Vagina (tissue), 2 donors: ENCODE measurements at places on chromosomes 1 and 21. TPM values are rescaled to one million over a fixed set of nuclear protein-coding genes. Genes with fewer than 3 reads are reported as not detected.

GRCh38 chr1:164579381-164579780 lies 20.4 kb downstream of the PBX1 start:
- no peak for DNase-seq

- no peak for DNase-seq
These were observed 76.5 kb downstream of the VWA5B1 start for GRCh38 chr1:20367116-20367585.

- no peak for DNase-seq
These were observed 1.9 kb downstream of the ZBTB7B start for GRCh38 chr1:155004352-155005075.

DNA sequence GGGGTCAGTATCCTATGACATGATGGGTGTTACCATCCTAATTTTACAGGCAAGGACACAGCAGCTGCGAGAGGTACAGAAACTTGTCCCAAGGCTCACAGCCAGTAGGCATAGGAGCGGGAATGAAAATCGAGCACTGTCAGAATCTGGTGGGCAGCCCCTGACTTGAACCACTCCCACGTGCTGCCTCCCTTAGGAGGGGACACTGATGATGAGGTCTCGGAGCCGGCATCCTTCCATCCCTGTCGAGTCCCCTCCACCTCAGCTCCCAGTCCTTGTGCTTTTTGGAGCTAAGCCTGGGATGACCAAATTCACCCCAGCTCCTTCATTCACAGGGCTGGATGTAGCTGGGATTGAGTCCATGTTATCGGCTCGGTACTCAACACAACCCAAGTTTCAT lies 49.0 kb downstream of the B3GALT5 start:
- no peak for DNase-seq

DNA sequence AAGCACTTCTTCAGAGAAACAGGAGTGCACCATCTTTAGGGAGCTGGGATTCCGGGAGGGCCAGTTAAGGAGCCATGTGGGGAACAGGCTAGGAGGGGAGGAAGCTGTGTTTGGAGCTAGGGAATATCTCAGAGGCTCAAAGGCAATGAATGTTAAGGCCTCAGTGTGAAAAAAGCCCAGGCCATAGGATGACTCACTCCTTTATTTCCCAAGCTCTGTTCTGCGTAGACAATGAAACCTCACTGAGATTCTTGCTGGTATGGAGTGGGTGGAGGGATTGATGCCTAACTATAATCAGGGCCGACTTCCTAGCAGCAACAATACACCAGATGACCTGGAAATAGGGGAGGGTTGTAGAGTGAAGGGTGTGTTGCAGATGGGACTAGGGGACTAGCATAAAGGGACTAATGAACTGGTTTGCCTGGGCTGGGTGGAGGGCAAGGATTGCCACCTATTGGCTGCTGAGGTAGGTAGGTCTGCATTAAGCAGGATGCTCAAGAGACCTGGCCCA lies 2.1 kb downstream of the GNAT2 start:
- no peak for DNase-seq

DNA sequence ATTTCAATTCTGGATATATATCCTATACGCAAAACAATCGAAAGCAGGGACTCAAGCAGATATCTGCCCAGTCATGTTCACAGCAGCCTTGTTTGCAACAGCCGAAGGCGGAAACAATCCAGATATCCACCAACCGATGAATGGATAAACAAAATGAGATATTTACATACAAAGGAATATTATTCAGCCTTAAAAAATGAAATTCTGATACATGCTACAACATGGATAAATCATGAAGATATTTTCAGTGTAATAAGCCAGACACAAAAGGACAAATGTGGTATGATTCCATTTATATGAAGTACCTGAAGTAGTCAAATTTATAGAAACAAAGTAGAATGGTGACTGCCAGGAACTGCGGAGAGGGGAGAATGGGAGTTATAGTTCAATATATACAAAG lies 15.6 kb downstream of the GATAD2B start:
- DNase-seq: no peak

GRCh38 chr1:53362851-53363642 lies 35.2 kb upstream of the LRP8 start:
- DNase-seq: no peak

GRCh38 chr1:2121101-2121691 lies 71.0 kb downstream of the PRKCZ start:
- no peak for DNase-seq

GRCh38 chr1:163876546-163876945 lies 554.8 kb downstream of the NUF2 start:
- DNase-seq: no peak

GRCh38 chr1:185929776-185930175 lies 195.6 kb downstream of the HMCN1 start:
- DNase-seq: no peak

KRTAP13-2 gene
- not detected for total RNA-seq

PRKAA2 gene
- 3.7 TPM for total RNA-seq

DNALI1 gene
- 4.7 TPM for total RNA-seq

CACYBP gene
- total RNA-seq: 60.9 TPM

TRNP1 gene
- total RNA-seq: 13.0 TPM

DPT gene
- 154 TPM for total RNA-seq
